ENCODE measurements at places on chromosomes 1 and 21. TPM values are rescaled to one million over a fixed set of nuclear protein-coding genes. Genes with fewer than 3 reads are reported as not detected.

The CCDC185 gene
- 0.56 TPM for total RNA-seq

The CTSE gene
- total RNA-seq, result not detected

The HCN3 gene
- 3.5 TPM for total RNA-seq

The S100A8 gene
- total RNA-seq, result not detected

All from GM23338 (cell line).